Renal cortex interstitium (tissue), 15 donors: ENCODE measurements at places on chromosomes 13 and 19. TPM values are rescaled to one million over a fixed set of nuclear protein-coding genes. Genes with fewer than 3 reads are reported as not detected.

DNA sequence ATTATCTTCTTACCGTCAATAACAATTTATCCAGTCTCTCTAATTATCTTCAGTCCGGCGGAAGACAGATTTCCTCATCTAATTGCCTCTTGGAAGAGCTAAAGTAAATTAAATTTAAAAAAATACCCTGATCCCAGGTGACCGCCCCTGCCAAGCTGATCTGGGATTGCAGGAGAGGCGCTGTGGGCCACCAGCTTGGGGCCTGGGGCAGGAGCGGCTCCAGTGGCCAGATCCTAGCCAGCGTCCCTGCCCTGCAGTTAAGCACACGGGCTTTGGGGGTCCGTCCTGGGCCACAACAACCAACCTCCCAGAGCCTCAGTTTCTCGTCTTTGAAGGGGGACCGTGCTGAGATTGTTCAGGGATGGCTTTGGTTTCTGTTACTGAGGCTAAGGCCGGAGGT lies 12.4 kb upstream of the TMEM255B start:
- DNase-seq, result no peak

- no peak for DNase-seq
Observed at GRCh38 chr19:31232180-31232579, 117.1 kb downstream of the TSHZ3 start.

- DNase-seq, result no peak
Observed at GRCh38 chr13:38417241-38417640, 67.6 kb downstream of the UFM1 start.

DNA sequence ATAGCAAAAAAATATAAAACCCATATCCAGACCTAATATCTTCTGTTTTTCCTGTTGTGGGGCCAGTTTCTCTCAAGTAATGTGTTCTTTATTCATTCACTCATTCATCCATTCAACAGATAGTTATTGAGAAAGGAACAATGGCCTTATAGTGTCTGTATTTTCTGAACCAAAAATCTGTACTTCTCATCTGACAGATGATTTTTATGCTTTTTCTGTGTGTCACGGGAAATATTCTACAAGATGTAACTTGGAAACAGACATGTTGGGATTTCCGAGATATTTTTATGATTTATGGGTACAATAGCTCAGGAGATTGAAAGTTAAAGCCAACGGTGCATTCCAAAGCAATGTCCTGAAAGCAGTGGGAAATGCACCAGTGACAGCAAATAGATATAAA lies 5.7 kb downstream of the ACOD1 start:
- no peak for DNase-seq

- no peak for DNase-seq
Observed at GRCh38 chr13:24074678-24075077, 85.8 kb upstream of the SPATA13 start.

- DNase-seq, result no peak
Observed at GRCh38 chr19:50252111-50252886, 48.9 kb downstream of the MYH14 start.

GRCh38 chr13:104355041-104355670 lies 1288.9 kb upstream of the SLC10A2 start:
- DNase-seq, result no peak

DNA sequence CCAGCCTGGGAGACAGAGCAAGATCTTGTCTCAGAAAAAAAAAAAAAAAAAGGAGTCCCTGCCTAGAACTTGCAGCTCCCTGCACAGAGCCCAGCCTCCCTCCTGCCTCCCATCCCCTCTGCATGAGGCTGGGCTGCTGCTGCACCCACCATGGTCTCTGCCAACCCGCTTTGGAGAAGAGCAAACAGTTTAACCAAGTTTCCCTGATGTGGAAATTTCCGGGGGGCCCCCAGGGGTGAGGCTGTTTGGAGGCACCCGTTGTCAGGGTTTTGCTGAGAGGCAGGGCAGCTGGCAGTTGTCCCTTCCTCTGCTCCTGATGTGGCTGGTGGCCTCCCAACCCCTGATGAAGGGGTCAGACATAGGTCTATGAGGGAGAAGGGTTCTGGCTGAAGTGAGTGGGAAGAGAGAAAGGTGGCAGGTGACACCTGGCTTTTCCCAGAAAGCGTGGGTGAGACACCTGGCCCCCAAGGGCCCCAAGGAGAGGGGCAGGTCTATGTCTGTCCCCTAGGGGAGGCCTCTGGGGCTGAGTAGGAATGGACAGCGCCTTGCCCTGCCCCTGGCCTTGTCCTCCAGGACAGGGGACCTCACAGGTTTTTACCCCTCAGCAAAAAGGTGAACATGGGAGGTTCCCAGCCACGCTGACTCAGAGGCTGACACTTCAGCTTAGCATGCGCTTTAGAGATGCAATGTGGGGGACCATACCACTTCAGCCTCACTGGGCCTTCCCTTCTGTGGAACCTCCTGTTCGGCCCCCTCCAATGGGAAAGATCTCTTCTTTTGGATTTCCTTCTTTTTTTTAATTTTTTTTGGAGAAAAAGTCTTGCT lies 5.5 kb downstream of the LRP3 start:
- DNase-seq, result no peak

- DNase-seq, result peak; percentile 31
Observed at GRCh38 chr13:49530457-49530856, 34.7 kb downstream of the PHF11 start.

DNA sequence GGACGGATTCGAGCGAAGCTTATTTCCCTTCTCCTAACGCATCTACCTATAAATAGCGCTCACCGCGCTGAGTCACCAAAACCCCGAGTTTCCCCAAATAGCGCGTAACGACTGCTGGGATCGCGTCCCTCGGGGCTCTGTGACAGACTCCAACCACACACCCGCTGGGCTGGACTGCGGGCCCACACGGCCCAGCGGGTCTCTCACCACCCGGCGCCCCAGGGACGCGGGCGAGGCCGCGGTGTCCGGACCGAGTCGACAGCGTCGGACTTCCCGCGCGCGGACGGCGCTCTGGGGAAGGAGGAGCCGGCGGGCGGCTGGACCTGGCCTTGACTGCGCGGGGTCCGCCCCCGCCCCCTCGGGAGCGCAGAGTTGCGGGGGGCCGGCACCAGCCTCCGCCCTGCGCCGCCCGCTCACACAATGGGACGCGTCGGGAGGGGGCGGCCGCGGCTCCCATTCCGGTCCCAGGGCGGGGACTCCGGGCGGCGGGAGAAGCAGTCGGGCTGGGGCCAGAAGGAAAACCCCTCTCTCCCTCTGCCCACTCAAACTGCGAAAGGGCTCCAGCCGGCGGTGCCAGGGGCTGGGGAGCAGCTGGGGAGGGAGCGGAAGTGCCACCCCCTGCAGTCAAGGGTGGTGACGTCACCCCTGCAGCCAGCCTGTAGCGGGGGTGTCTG lies 108.8 kb downstream of the KCNRG start:
- peak; percentile 93 for DNase-seq

DNA sequence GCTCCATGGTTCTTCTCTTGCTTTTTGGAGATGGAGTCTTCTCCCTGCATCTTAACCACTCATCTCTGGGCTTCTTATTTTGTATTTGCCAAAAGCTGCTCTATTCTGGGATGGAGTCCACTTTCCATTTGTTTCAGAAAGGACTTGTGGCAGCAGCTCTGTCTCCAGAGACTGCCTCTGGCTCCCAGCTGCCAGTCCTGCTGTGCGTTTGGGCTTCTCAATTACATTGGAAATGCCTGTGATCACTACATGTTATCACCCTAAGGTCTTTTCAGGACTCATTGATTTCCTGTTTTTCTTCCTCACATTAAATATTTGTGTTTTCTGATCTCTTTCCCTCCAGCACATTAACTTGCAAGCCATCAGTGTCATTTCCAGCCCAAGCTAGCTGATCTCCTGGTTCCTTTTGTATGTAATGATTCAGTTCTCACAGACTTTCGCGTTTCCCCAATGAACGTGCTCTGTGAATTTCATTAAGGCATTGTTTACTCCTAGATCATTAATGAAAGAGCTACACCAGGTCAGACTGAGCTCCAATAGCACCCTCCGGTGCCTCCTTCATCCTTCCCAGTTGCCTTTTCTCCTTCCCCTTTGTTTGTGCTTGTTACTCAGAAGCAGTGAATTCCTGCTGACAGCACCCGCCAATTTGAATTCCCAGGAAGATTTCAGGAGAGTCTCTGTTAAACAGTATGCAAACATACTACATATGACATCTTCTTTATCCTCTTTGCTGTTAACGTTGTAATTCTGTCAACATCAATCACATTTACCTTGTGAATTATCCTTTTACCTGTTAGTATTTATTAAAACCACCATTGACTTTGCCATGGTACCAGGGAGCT lies 3.0 kb downstream of the CBY2 start:
- DNase-seq, result no peak

- no peak for DNase-seq
Observed at GRCh38 chr13:50228527-50228926, 213.3 kb downstream of the KCNRG start.

DNA sequence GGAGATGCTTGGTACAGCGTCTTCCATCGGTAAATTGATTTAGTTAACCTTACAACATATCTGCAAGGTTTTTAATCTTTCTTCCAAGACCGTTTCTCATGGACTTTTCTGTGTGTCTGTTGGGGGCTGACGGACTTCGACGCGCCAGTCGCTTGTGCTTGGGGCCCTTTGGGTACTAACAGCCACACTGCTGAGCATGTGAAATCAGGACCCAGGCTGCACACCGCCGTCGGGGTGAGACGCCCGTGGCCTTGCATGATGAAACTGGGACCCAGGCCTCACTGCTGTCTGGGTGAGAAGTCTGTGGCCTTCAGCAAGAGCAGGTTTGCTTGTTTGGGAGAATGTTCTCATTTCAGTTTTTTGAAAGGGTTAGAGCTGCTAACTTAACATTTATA lies 9.8 kb downstream of the ATP4B start:
- DNase-seq, result no peak

The POGLUT2 gene
- 56.3 TPM for polyA plus RNA-seq

The PCSK4 gene
- 11.4 TPM for polyA plus RNA-seq

The TMEM255B gene
- 10.7 TPM for polyA plus RNA-seq

The MCF2L gene
- polyA plus RNA-seq, result 29.5 TPM

The PLEKHA4 gene
- polyA plus RNA-seq, result 20.6 TPM

The SYDE1 gene
- 25.4 TPM for polyA plus RNA-seq

The CTXN1 gene
- 12.7 TPM for polyA plus RNA-seq

The EHD2 gene
- polyA plus RNA-seq, result 25.3 TPM

The VSIG10L gene
- 4.4 TPM for polyA plus RNA-seq
